ENCODE measurements at places on chromosomes 11 and 22.
A peak's percentile ranks its signal among the peaks of the same experiment; 100 is the strongest.

- DNase-seq, result no peak
Measured at GRCh38 chr11:13114566-13115379, 105.7 kb downstream of the RASSF10 start.

GRCh38 chr11:78851878-78852586, 277.4 kb upstream of the NARS2 start:
- DNase-seq, result no peak

- no peak for DNase-seq
Measured at GRCh38 chr11:126163074-126163700, 48.3 kb downstream of the RPUSD4 start.

- peak; percentile 48 for DNase-seq
Measured at GRCh38 chr22:22156716-22157347, 87.8 kb upstream of the VPREB1 start.

GRCh38 chr11:102111787-102112508, 1.7 kb downstream of the YAP1 start:
- DNase-seq, result no peak

- DNase-seq, result no peak
Measured at GRCh38 chr11:19160847-19161246, 40.9 kb downstream of the CSRP3 start.

GRCh38 chr11:130181295-130182272, 22.0 kb downstream of the ST14 start:
- DNase-seq, result no peak

DNA sequence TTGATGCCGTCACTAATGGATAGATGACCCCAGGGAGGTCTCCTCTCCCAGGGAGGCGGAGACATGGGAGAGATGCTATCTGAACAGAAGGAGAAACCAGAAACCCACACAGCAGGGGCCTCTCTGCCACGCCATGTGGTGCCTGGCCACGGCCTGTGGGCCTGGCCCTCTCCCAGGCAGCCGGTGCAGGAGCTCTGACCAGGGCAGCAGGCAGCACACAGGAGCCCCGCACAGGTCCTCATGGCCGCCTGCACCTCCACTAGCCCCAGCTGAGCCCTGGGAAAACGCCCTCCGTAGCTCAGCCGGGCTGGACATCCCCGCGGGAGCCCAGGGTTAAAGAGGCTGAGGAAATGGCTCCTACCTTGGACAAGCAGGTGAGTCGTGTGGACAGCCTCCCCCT, 19.8 kb downstream of the IGSF9B start:
- DNase-seq, result no peak

- DNase-seq, result no peak
Measured at GRCh38 chr11:69663326-69663725, 11.8 kb downstream of the LTO1 start.

GRCh38 chr11:58292017-58292416, 24.0 kb upstream of the OR10W1 start:
- no peak for DNase-seq

GRCh38 chr11:108647387-108647700, 17.5 kb upstream of the DDX10 start:
- DNase-seq, result no peak

- DNase-seq, result no peak
Measured at GRCh38 chr22:29450222-29450621, 11.8 kb downstream of the RFPL1 start.

- no peak for DNase-seq
Measured at GRCh38 chr22:38177044-38177443, 4.6 kb downstream of the PLA2G6 start.

GRCh38 chr11:17004486-17005148, 9.6 kb downstream of the PLEKHA7 start:
- DNase-seq, result no peak

- DNase-seq, result no peak
Measured at GRCh38 chr22:36465232-36466021, 16.0 kb downstream of the TXN2 start.

- no peak for DNase-seq
Measured at GRCh38 chr22:33875316-33875715, 45.0 kb downstream of the LARGE1 start.

DNA sequence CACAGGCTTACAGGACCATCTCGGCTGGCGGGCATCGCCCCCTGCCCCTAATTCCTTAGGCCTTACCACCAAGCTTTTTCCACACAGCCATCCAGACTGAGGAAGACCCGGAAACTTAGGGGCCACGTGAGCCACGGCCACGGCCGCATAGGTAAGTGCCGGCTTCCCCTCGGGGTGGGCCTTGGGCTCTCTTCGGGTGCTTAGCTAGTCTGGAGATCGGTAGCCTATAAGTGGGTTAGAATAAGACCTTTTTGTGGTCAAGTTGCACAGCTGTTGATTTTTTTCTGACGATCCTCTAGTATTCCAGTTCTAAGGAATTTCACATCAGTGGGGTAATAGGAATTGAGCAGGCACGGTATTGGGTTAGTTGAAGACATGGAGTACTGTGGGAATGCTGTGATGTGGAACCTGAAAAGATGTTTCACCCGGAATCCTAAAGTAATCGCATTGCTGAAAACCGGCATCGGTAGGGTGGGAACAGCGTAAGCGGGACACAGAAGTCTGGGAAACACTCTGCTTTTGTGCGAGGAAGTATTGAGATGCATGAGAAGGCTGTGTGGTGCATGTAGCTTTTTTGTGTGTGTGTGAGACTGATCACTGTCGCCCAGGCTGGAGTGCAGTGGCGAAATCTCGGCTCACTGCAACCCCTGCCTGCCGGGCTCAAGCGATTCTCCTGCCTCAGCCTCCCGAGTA, 669 bp downstream of the RPL27A start:
- peak; percentile 33 for DNase-seq

DNA sequence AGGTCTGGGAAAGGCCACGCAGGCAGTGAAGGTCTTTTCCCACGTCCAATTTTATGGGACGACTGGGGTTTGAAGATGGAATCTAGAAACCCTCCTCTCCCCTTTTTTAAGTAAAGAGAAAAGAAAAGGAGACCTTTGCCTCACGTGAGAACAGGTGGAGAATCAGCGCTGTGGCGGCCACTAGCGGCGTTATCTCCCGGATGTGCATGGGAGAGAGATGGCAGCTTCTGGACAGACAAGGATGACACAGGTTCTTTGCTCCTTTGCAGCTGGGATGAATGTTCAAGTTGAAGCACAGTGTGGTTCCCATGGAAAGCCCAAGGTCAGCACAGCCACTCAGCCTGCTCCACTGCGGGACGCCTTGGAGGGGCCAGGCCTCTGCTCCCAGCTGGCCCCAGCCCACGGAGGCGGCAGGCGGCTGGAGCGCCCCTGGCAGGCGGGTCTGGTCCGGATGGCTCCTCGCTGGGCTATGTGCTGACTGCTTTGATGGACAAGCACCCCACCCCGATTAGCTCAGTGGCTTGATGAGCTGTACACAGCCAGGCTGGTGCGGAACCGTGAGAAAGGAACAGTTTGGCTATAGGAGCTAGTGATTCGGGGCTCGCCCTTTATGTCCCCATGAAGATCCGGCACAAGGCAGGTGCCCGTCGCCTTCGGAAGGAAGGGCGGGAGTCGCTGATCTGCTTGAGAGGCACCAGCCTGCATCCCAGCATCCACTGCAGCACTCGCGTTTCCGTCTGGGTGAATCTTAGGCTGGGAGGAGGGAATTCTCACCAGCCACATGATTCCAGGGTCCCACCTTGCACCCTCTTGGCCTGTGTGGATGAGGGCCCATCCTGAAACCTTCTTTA, 14.5 kb upstream of the BID start:
- DNase-seq, result no peak

DNA sequence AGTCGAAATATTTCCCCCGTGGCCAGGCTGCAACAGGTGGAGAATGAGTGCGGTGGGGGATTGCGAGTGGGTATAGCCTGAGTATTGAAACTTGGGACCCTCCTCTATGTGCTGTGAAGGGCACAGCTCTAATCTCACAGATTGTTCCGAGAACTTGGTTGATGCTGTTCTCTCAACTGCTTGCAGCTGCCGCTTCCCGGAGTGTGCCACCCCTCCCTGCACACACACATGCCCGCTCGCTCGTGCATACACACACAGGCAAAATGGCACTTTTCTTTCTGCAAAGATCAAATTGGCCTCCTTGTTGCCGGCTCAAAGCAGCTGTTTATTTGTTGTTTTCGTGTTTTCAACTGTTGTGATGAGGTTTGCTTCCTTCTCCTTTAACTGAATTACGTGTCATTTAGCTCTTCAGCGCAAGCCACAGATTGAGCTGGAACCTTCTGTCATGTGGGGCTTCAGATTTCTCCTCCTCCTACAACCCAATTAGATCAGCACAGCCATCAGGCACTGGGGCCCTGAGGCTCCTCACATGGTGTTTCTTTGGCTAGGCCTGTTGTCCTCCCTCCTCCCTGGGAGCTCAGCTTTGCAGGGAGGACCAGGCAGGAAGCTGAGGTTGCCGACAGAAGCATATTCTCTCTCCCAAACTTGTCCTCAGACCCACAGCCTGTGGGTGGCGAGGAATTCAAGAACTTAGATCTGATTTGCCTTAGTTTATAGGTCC, 13.9 kb upstream of the B3GAT1 start:
- DNase-seq, result no peak

GRCh38 chr11:102268083-102268984, 49.0 kb upstream of the BIRC3 start:
- peak; percentile 74 for DNase-seq

DNA sequence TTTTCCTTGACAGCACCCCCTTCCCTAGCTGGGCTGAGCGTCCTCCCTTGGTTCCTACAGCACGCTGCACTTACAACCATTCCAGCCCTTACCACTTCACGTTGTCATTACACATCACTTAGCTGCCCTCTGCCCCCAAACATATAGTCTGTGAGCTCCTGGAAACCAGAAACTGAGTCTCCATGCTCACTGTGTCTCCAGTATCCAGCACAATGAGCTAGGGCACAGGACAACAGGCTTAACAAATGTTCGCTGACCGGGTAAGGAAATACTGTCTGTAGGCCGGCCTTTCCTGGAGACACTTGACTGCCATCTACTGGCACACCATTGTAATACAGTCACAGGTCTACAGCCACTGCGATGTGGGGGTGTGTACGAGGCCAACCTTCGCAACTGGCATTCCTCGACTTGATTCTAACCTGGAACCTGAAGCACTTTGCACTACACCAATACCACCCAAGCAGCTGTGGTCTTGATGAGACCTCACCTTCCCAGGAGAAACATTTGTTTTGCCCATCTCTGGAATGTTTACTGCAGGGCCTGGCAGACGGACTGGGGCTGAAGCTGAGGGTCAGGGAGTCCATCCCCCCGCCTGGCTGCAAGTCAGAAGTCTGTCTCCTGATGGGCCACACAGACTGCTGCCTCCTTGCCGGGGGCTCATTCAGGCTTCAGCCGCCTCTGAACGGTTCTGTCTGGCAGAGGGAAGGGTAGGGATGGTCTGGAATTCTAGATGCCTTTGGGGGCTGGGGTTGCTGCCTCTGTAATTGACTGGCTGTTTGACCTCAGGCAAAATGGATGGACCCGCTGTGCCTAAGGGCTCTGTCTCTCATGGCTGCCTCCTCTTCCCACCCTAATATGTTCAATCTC, 72.0 kb downstream of the SYN3 start:
- DNase-seq, result peak; percentile 21

GRCh38 chr11:74485868-74486267, 7.7 kb downstream of the LIPT2 start:
- no peak for DNase-seq

DNA sequence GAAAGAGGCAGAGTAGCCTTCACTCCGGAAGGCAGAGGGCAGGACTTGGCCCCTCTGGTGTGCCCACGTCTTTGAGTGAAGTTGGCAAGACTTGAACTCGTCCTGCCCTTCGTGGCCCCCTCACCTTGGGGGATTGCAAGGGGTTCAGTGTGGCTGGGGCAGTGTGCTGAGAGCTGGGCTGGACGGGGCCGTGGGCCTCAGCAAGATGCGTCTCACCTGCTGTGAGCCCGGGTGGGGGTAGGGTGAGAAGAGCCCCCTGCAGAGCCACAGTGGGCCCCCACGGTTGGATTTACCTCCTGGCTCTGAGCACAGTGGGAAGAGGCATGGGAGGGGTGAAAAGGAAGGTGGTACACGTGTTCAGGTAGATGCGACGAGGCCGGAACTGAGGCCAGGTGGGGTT, 81.4 kb upstream of the ATXN10 start:
- DNase-seq, result no peak
